ENCODE measurements at places on chromosomes 2 and 18.

DNA sequence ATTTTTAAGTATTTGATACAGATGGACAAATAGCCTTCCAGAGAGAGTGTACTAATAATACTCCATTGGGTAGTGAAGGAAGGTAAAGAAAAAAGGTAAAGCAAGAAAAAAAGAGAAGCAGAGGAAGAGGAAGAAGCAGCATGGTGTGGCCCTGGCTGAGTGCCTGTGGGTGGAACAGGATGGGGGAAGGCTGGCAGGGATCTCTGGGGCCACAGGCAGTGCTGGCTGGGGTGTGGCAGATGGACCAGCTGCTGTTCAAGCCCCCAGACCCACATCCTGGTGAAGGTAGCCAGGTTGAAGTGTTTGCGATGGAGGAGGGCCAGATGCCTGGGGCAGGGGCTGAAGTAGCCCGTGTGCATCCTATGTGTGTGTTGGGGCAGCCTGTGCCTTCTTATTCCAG lies 79.0 kb downstream of the DYSF start:
- DNase-seq: peak; percentile 24

- DNase-seq: peak; percentile 81
These were observed 13.4 kb upstream of the HOXD1 start for GRCh38 chr2:176174824-176175708.

- no peak for DNase-seq
These were observed 448.1 kb downstream of the TSN start for GRCh38 chr2:122203523-122203922.

- peak; percentile 90 for DNase-seq
These were observed 24.5 kb downstream of the KCNF1 start for GRCh38 chr2:10935953-10936942.

DNA sequence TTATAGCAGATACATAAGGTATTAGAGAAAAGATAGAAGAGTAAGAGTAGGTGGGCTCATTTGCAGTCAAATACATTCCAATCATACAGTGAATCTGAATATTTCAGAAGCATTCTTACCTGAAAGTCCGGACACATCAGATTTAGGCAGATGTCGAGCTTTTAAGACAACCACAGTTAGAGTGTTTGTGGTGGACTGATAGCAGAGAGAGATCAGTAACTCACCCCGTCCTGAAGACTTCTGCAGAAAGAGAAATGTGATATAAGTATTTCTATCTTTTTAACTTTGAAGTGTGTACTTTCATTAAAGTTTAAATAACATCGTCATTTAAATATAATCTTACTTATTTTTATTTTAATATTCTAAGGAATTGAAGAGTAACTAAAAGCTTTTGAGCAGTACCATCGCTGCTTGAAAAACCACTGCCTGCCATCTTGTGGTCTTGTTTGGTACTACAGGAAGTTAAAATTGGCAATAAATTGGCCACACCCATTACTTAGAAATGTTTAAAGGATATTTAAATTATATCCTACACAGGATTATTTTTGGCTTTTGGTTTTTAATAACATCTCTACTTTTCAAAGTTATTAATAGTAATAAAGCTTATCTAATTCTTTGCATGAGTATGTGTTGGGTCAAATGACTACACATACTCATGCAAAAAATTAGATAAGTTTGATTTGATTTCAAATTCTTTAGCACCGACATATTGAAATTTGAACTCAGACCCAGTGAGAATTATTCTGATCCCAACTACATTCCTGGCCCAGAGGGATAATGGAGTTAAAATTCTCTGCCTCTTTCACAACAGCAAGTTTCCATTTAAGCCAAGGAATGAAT lies 5.5 kb downstream of the SYT4 start:
- DNase-seq: no peak

Measured in islet precursor cell (in vitro differentiated cells).